ENCODE measurements at places on chromosomes 16 and 17. TPM values are rescaled to one million over a fixed set of nuclear protein-coding genes. Genes with fewer than 3 reads are reported as not detected.

DNA sequence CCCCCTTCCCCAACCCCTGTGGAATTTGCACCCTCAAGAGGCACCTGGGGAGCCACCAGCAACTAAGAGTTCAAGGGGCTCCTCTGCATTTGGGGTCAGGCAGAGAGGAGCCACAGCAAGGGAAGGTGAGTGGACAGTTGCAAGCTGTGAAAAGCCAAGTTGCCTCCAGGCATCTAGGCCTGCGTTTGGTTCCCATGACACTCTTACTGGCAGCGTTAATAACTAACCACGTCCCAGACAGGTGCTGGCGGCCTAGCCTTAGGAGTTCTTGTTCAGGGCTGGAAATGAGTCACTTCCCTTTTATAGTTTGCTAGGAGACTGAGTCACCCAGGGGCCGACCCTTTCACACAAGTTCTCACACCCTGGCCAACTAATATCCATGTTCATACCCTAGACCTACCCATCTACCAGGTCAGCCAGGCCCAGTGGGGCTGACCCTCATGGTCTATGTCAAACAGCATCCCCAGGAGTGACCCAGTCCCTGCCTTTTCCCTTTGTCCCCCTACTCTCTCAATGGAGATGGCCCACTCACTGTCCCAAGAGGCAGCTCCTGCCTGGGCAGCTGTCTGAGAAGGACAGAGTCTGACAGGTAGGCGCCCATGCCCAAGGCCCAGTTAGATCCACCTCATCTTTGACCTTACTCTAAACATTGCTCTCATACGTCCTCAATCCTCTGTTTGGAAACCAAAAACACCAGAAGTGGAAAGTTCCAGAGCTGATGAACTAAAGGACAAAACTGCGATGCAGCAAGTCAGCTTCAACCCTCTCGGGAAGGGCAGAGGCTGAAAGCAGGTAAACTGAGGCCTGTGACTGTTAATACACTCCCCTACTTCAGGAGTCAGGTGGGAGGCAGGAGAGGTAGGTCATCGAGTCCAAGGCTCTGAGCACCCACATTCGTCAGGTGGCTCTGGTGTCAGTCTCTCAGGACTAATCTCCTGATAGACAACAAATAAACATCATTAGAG is 300.6 kb downstream of the SOX9 start:
- peak; percentile 99 for DNase-seq

The GAST gene
- not detected for total RNA-seq

GRCh38 chr16:6689643-6690042 is 643.0 kb upstream of the RBFOX1 start:
- no peak for DNase-seq

GRCh38 chr16:29719063-29719462 is 26.7 kb downstream of the C16orf54 start:
- DNase-seq, result no peak

The TMEM106A gene
- 2.4 TPM for total RNA-seq
